Stimulated activated CD8-positive, alpha-beta memory T cell treated with anti-CD3 and anti-CD28 coated beads, Interleukin-2, amount 100 ng/mL, for 1 hour (primary cell): ENCODE measurements at places on chromosomes 12 and 14.
A peak's percentile ranks its signal among the peaks of the same experiment; 100 is the strongest.

DNA sequence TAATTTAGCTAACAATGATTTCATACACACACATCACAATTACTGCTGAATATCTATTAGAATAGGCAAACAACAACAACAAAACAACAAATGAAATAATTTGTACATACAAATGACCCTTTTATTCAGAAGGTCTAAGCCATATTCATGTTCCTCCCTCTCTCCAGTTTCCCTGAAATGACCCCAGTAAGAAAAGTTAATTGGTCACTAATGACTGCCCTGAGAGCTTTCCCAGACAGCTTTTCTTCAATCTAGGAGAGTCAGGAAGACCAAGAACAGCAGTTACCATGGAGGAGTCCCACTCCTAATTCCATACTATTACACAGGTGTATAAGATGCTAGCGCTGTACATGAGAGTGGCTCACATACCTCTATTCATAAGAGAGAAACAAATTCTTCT is 121.2 kb upstream of the GRIP1 start:
- DNase-seq: no peak

- no peak for DNase-seq
Measured at GRCh38 chr12:12331896-12332295, 18.1 kb downstream of the MANSC1 start.

GRCh38 chr12:122996188-122996601 is 15.7 kb downstream of the ARL6IP4 start:
- no peak for DNase-seq

GRCh38 chr12:44098786-44099185 is 262.9 kb downstream of the TMEM117 start:
- no peak for DNase-seq

- no peak for DNase-seq
Measured at GRCh38 chr14:25108959-25109358, 59.0 kb upstream of the STXBP6 start.

- DNase-seq: no peak
Measured at GRCh38 chr12:106705971-106706370, 68.5 kb upstream of the RIC8B start.

GRCh38 chr12:20696181-20696905 is 1.2 kb downstream of the SLCO1C1 start:
- DNase-seq: no peak

DNA sequence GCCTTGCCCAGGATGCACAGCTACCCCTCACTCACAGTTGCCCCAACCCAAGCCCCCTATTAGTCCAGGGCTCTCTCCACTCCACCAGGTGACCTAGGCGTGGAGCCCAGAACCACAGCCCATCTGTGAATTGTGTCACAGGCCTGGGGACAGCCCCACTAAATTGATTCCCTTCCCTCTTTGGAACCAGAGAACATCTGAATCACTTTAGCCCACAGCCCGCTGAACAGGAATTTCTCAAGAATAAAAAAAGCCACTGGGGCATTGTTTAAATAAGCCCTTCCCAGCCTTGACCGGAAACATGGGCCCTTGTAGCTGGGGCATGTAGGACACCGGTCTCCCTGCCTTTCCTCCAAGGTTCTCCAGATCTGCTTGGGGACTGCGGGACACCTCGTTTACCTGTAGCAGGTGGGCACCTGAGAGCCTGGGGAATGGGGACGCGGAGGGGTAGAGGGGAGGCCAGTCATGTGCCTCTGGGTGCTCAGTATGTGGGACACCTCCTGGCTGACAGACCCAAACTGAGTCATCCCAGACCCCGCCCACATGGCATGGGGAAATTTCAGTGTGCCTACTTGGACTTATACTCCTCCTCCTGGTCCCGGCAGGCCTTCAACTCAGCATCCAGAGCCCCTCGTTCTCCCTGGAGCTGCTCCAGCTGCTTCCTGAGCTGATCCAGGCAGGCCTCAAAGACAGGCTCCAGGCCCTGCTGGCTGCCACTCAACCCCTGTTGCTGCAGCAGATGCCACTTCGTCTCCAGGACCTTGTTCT is 1.3 kb downstream of the KRT78 start:
- no peak for DNase-seq

DNA sequence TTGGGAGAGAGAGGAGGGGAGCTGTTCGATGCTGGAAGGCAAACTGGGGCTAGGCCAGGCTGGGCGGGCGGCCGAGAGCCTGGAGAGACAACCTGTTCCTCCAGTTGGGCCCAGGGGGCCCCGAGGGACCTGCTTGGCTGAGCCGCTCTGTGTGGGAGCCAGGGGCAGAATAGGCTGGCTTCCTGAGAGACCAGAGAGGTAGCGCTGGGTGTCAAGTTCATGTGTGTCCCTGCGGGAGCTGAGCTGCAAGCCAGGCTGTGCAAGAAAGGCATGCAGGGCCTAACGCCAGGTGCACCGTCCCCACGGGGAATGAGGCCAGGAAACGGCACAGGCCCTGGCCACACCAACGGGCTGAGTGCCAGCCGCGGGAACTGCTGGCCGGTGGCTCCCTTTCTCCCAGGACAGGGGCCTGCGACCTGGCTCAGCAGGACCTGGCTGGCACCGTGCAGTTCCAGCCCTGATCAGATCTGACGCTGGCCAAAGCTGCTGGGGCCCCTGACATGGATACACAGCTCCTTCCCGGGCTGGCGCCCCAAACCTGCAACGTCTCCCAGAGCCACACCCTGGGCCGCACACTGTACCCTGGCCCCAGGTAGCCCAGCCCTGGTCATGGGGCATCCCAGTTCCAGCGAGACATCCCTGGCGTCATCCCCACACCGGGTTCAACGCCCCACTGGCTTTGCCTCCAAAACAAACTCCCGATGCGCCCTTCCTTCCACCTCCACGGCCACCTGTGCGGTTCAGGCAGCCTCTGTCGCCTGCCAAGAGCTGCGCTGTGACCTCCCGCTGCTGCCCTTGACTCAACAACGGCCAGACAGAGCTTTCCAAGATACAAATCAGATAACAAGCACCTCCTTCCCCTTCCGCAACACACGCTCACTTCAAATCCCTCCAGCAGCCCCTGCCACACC is 65.0 kb downstream of the RFLNA start:
- DNase-seq: no peak

- no peak for DNase-seq
Measured at GRCh38 chr14:70982200-70982599, 74.9 kb downstream of the PCNX1 start.

- DNase-seq: no peak
Measured at GRCh38 chr14:54857830-54858269, 44.8 kb downstream of the GCH1 start.

DNA sequence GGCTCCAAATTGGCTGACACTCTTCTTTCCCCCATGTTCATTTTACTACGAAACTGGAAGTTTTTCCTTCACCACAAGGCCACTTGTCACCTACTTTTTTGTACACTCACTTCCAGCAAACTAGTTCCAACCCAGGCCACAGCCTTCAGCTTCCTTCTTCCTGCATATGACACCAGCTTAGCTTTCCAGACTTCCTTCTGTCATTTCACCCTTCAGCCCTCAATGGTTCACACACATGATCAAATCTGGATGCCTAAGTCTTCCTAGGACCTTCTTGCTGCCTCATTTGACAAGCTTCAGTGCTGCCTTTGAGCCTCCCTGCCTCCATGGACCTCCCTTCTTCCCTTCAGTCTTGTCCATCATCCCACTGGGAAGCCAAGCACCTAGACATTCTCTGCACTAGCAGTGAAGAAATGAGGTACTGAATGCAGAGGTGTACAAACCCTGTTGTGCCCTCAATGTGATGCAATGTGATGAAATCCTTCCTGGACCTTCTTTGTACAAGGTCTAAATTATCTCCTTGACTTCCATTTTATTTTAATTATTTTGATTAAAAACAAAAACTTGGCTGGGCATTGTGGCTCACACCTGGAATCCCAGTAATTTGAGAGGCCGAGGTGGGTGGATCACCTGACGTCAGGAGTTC is 4.3 kb upstream of the REC8 start:
- no peak for DNase-seq

GRCh38 chr12:75364919-75365318 is 26.0 kb upstream of the GLIPR1L2 start:
- no peak for DNase-seq

- no peak for DNase-seq
Measured at GRCh38 chr12:116323406-116324386, 46.2 kb upstream of the MED13L start.

- DNase-seq: no peak
Measured at GRCh38 chr14:68546839-68547238, 246.0 kb downstream of the ZFP36L1 start.

- no peak for DNase-seq
Measured at GRCh38 chr12:124551268-124552144, 15.9 kb downstream of the NCOR2 start.

- DNase-seq: no peak
Measured at GRCh38 chr12:93302331-93303229, 75.1 kb upstream of the NUDT4 start.

- DNase-seq: no peak
Measured at GRCh38 chr14:36947362-36947761, 225.0 kb downstream of the SLC25A21 start.

- DNase-seq: no peak
Measured at GRCh38 chr14:97785495-97785894, 988.3 kb downstream of the VRK1 start.

DNA sequence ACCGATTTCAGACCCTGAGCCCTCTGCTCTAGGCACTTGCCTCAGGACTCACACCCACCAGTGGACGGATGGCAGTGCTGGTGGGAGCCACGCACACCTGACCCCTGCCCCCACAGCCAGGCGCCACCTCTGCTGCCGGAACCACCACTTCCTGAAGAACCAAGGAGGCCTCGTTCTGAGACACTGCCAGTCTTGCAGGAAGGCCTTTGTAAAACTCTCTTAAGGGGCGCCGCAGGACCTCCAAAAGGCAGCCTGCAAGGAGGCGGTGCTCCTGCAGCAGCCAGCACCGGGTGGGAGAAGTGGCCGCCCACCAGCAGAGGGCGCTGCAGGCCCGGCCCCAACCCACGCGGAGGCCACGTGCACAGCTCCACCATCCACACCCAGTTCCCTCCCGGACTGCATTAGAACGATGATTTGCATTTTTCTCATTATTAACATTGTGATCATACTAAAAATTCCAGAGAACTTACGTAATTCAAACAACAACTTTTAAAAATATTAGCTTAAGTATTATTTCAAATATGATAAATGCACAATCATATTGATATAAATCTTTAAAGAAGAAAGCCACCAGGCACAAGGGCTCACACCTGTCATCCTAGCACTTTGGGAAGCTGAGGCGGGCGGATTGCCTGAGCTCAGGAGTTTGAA is 12.8 kb downstream of the STX2 start:
- peak; percentile 50 for DNase-seq

- no peak for DNase-seq
Measured at GRCh38 chr12:77855548-77855947, 24.9 kb downstream of the NAV3 start.

DNA sequence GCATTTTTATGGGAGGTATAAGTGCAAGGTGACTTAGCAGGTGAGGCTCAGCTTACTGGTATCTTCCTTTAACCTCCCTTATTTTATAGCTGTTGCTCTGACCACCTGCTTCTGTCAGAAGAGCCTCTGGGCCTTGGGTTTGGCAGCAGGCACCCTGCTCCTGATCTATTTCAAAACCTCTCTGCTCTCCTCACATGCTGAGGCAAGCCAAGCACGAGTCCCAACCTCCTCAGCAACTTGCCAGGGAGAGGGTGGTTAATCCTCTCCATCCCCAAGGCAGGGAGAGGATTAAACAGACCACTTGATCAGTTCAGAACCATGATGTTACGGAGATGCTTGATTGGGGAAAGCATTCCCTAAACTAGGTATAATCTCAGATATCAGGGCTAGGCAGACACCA is 5.4 kb downstream of the PLEKHH1 start:
- DNase-seq: no peak

DNA sequence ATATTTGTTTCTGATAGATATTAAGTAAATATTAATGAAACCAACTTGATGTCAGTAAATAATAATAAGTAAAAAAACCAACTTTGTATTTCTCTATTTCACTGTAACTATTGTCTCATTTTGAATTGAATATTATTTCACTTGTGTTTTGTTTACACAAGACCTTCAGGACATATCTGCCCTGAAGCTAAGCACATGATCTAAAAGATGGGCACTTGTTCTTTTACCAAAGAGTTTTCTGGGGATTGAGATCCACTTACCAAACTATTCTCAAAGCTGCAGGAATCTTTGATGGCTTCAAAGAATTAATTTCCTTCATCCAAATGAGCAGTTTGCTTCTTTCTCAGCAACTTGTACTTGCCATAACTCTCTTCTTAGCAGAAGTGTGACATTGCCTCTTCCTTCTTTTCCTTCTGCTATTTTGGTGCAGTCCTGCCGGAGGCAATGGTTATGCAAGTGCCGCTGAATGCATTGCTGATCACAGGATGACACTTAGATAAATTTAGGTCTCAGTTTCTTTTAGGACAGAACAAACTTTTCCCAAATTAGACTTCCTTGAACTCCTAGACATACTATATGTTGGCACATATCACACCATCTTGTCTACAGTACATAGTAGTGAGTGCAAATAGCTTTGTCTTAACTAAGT is 9.2 kb downstream of the FAR2 start:
- DNase-seq: no peak

DNA sequence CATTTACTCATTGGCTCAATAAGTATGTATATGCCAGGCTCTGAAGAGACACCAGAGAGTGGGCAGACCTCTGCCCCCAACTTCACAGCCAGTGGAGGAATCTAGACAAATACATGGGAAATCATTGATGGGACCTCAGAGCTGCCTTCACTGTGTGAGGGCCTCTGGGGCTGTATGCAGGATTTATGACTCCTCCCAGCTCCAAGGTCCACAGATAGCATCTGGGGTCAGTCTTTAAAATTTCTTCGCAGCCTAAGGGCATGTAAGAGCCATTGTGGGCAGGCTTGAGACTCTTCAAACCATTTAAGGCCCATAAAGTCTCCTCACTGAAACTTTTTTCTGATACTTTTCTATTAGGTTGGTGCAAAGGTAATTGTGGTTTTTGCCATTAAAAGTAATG is 125.5 kb downstream of the SPTSSA start:
- DNase-seq: no peak

- DNase-seq: no peak
Measured at GRCh38 chr12:100174495-100174894, 26.1 kb upstream of the ACTR6 start.

- DNase-seq: no peak
Measured at GRCh38 chr14:54444681-54445080, 3.5 kb upstream of the CNIH1 start.

DNA sequence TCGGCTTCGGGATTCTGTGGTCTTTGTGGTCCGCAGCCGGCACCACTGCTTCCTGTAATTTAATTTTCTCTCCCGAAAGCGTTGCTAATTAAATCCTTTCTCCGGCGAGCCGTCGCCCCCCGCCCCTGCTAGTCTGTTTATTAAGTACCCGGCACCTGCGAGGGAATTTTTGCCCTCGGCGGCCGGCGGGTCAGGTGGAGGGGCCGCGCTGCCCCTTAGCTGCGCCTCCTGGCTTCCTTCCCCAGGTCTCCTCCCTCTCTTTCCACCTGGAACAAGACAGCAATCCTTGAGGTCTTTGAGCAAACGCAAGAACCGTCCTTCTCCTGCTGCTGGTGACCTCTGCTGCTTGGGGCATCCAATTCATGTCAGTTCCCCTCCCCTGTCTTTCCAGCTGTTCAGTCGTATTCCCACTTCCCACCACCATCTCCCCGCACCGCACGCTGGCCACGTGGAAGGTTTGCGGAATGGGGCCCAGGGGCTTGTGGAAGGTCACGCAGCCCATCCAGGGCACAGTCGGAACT is 16.2 kb downstream of the ZDHHC22 start:
- DNase-seq: no peak

- DNase-seq: no peak
Measured at GRCh38 chr14:89842837-89843236, 111.7 kb downstream of the EFCAB11 start.

- DNase-seq: no peak
Measured at GRCh38 chr12:54975875-54976274, 8.7 kb downstream of the TESPA1 start.
